ENCODE measurements at places on chromosomes 7 and 10. TPM values are rescaled to one million over a fixed set of nuclear protein-coding genes. Genes with fewer than 3 reads are reported as not detected.

DNA sequence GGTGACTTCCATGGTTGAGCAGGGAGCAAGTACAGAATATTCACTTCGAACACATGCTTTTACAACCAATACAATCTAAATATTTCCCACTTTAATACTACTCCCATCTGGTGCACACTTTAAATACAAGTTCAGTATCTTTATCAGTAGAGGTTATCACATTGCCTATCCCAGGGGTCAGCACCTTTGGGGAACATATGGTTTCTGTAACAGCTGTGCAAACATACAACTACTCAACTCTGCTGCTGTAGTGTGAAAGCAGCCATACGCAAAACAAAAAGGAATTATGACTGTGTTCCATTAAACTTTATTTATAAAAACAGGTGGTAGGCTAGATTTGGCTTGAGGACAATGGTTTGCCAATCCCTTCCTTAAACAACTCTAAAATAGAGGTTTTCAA, 157.5 kb downstream of the XPNPEP1 start:
- no peak for DNase-seq

Gene CFTR
- 0.11 TPM for total RNA-seq

GRCh38 chr7:92435542-92435941, 11.7 kb upstream of the GATAD1 start:
- DNase-seq: no peak

Gene FAM131B
- 0.47 TPM for total RNA-seq

DNA sequence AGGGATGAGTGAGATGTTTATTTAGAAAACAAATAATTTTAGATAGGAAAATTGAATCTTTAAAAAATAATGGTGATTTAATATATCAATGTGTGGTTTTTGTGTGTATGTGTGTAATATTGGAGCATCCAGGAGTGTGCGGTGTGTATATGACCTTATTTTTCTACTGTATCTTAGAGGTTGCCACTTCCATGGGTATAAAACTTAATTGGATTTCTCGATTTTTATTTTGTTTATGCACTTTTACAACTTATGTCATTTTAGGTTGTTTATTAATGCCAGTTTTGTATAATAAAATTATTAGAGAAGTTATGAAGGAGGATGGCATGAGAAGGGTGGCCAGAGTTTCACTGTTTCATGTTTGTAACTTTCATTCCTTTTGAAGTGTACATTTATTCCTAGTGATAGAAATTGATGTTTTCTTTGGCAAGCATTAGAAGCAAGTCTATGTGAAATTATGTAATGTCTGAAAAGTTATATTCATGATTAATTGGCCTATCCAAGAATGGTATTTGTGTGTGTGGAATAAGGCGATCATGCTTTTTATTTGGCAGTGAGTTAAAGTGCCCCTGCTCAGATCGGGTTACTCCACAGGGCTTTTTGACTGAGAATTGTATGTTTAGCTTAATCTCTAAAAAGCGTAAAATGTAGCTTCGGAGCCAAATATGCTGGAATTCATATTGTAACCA, 110.3 kb downstream of the KAT6B start:
- DNase-seq: no peak

DNA sequence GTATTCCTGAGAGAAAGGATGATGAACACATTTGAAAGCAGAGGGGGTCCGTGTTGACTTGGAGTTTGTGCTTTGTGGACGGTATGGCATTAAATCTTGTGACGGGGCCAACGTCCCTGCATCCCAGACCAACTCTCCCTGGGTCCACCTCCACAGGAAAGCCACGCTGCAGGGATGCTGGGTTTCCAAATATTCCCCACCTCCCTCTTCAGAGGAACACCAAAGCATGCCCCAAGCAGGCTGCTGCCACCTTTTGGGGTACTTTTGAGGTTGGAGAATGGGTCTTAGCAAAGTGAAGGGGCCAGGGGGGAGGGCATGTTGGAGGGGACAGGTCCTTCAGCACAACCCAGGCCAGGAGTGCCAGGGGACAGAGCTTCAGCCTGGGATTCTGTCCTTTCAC, 504.4 kb downstream of the TCERG1L start:
- no peak for DNase-seq

GRCh38 chr10:15146366-15146765, 22.1 kb downstream of the NMT2 start:
- DNase-seq: no peak

Gene ZNF727
- 3.1 TPM for total RNA-seq

DNA sequence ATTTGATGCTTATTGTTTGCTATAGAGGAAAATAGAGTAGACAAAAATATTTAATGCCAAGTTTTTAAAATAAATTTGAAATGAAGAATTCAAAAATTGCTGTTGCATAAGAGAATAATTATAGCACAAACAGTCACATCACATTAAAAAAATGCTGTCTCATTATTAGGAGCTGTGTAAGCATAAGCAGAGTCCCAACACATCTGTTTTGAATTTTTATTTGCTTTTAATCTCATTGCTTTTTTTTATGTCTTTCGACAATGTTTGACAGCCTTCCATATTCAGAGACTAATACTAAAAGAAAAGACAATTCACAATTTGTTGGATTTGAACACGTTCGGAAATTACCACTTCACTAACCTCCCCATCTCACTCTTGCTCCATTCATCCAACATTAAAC, 143.5 kb downstream of the TFPI2 start:
- DNase-seq: no peak

- no peak for DNase-seq
These were observed 43.2 kb downstream of the RALA start for GRCh38 chr7:39666562-39666961.

- DNase-seq: no peak
These were observed 15.8 kb downstream of the C10orf71 start for GRCh38 chr10:49314806-49315205.

DNA sequence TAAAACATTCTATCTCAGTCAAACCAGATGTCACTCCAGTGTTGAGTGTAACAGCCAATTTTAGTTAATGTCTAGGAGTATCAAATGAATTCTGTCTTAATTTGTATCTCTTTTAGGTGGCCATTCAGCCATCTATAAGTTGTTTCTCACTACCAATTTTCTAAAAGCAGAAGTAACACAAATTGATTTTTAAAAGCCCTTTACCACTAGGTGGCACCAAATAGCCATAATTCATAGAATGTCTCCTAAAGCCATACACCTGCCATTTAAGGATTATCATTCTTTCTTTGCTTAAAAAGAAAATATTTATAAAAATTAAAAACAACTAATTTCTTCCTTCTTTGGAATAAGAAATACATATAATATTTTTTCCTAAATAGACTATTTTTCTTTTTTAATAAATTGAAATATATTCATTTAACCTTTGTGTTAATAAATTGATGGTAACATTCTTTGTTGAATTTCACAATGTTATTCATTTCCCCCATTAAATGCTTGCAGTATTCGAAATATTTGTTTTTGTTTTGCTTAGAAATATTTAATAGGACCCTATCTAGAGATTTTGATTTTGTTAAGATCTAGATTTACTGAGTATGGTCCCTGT, 107.8 kb upstream of the PPP1R3A start:
- no peak for DNase-seq

DNA sequence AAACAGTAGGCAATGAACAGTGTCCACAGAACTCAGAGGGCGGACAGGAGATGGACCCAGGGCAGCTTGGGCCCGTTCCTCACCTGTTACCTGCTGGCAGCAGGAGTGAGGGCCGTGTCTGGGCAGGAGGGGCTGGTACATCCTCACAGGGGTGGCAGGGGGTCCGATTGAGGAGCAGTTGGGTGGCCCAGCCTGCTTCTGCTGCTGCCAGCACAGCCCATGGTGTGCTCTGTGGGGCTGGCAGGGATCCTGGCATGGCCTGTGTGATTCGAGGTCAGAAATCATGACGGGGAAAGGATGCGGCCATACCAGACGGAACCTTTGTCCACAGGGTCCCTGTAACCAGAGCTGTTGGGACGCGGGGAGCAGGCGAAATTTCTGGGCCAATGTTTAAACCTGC, 49.6 kb downstream of the INPP5A start:
- DNase-seq: no peak

DNA sequence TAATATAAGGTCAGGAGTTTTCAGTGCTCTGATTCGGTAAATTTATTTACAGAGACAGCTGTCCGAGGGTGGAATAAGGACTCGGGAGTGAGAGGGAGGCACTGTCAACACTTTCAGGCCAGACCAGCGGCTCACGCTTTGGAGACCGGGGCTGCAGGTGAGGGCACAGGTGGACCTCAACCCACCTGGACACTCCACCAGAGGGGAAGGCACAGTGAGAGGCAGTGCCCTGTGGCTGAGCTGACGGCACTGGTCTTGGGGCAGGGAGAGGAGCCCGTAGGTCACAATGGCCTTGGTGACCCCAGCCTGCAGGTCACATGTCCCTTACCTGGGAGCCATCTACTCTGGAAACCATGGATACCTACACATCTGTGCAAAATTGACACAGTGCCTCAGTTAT, 315.1 kb downstream of the ADARB2 start:
- no peak for DNase-seq

Gene PDE6C
- not detected for total RNA-seq

GRCh38 chr7:138773817-138774216, 24.0 kb upstream of the TMEM213 start:
- no peak for DNase-seq

Gene ADARB2
- 0.11 TPM for total RNA-seq

Gene C10orf53
- not detected for total RNA-seq

- no peak for DNase-seq
These were observed 61.6 kb upstream of the OPALIN start for GRCh38 chr10:96420228-96421009.

DNA sequence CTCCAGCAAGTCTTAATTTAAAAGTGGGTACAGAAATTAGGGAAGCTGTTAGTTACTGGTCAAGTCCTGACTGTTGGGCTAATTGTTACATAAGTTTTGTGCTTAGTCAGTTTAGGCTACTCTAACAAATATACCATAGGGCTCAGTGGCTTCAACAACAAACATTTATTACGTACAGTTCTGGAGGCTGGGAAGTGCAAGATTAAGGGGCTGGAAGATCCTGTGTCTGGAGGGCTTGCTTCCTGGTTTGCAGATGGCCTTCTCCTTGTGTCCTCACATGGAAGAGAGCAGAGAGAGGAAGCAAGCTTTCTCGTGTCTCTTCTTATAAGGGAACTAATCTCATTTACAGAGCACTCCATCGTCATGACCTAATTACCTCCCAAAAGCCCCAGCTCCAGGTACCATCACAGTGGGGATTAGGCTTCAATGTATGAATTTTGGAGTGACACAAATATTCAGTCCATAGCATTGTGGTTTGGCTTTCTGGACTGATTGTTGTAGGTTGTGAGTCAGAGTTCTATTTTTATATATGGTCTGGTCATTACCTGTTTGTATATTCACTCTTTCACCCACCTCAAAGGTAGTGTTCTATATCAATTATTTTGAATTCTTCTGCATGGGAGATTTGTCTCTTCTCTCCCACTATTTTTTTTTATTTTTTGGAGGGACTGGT, 17.1 kb downstream of the ST7 start:
- no peak for DNase-seq

Gene AMPH
- 2.6 TPM for total RNA-seq

Gene GDF10
- total RNA-seq: 0.22 TPM

GRCh38 chr10:116690356-116691322, 51.7 kb downstream of the HSPA12A start:
- DNase-seq: no peak

GRCh38 chr7:155851892-155852291, 39.6 kb upstream of the SHH start:
- no peak for DNase-seq

GRCh38 chr7:103875718-103876117, 113.7 kb downstream of the RELN start:
- DNase-seq: no peak

Gene GPR26
- total RNA-seq: not detected

GRCh38 chr7:3134745-3135144, 91.1 kb upstream of the CARD11 start:
- no peak for DNase-seq

GRCh38 chr10:93580828-93581227, 14.4 kb downstream of the FFAR4 start:
- no peak for DNase-seq

Gene FAM149B1
- 14.0 TPM for total RNA-seq

DNA sequence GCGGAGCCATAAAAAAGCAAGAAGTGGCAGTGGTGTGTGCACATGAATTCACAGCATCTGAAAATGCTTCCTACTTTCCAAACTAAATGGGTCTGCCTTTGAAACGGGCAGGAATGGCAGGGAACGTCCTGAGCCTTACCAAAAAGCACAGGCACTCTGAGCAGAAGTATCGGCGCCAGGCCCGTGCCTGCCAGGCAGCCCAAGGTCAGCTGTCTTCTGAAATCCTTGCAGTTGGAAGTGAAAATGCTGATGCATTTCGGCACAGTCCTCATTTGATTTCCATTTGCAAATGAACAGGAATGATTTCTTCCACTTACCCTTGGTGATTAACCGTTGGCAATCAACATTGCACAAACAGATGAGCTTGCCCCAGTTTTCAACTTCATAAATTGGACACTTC, 47.6 kb upstream of the MNX1 start:
- DNase-seq: no peak

Gene FGL2
- 10.6 TPM for total RNA-seq

GRCh38 chr7:101395376-101395775, 32.7 kb downstream of the COL26A1 start:
- no peak for DNase-seq

Gene HMX2
- total RNA-seq: not detected

- DNase-seq: no peak
These were observed 2.3 kb downstream of the PAX2 start for GRCh38 chr10:100747456-100748230.

DNA sequence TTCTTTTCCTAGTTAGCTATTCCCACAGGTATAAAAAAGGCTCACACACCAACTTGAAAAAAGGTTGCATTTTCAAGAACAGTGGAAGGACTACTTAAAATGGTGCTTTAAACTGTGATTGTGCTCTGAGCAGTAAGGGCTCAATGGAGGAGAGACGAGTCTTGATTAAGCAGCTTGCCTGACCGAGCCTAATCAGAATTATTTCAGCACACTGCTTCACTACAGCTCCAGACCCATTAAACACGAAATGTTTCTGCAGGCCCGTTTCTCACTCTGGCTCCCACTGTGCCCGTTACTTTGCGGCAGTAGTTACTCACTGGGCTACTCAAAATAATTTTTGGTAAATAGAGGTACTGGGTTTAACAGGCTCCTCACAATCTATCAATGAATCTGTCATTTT, 126.0 kb downstream of the NRCAM start:
- no peak for DNase-seq

Gene SPDYE2
- total RNA-seq: not detected

GRCh38 chr10:13633689-13634088, 46.9 kb downstream of the PRPF18 start:
- DNase-seq: peak; percentile 78

Gene SPDYE16
- 0.22 TPM for total RNA-seq

Gene FAM170B
- not detected for total RNA-seq

DNA sequence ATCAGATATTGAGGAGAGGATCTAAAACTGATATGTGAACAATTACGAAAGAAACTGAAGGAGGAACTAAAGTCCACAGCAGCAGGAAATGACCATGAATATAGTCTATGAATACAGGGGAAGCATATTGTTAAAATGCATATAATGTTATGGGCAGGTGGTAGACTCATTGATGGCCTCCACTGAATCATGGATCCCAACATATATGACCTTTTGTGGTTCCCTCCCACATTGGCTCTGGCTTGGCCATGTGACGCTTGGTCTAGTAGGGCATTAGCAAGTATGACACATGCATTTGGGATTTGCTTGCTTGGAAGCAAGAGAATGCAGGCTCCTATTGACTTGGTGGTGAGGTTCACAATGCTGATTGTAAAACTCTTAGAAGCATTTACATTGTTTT, 55.2 kb upstream of the RAB18 start:
- DNase-seq: no peak
